SK-N-MC (cell line): ENCODE measurements at places on chromosomes 3 and 15.

GRCh38 chr3:53695324-53695690 is 150.9 kb downstream of the CHDH start:
- no peak for DNase-seq

DNA sequence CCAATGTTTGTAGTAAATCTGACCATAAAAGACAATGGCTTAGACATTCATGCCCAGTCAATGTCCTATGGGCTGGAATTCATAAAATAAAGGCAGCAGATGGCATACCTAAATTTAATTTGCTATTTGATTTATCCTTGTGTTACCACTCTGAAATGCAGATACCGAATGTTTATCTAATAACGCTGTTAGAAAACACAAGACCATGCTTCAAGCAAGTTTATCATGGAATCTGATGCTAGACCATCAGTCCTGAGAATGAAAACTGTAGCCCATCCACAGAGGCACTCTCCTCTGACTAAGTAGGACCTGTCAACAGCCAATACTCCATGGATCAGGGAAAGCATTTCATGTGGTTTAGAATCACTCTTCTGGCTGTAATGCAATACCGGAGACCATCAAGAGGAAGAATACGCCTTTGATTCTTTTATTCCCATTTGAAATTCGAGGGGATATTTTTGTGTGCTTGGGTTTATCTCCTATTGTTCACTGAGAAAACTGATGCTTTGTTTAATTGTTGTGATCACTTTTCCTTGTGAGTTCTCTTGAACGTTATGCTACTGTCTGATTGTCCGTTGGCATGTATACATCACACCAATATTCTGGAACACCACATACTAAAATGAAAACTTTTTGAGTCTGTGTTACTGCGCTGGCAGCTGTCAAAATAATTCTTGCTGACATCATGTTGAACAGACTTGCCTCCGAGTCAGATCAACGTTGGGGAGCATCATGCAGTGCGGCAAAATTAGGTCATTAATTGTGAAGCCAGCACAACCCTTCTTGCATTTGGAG is 12.1 kb upstream of the CPB1 start:
- no peak for DNase-seq

- no peak for DNase-seq
Observed at GRCh38 chr15:71588746-71589145, 221.6 kb upstream of the NR2E3 start.

- DNase-seq = peak; percentile 24
Observed at GRCh38 chr15:63752075-63752684, 81.6 kb downstream of the HERC1 start.

DNA sequence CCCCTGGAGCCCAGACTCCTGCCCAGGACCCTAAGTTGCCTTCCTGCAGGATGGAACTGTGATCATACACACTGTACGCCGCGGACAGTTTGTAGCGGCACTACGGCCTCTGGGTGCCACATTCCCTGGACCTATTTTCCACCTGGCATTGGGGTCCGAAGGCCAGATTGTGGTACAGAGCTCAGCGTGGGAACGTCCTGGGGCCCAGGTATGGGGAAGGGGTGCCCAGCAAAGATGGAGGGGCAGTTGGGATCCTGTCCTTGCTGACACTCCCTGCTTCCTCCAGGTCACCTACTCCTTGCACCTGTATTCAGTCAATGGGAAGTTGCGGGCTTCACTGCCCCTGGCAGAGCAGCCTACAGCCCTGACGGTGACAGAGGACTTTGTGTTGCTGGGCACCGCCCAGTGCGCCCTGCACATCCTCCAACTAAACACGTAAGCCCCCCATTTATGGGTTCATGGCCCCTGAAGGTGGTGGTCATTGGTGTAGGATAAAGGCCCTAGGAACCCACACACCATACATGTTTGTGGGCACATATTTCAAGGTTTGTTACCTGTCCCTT is 28.8 kb downstream of the NBEAL2 start:
- DNase-seq = no peak

- no peak for DNase-seq
Observed at GRCh38 chr15:29130951-29131839, 138.4 kb downstream of the NSMCE3 start.

GRCh38 chr3:130539005-130539404 is 22.0 kb downstream of the COL6A6 start:
- no peak for DNase-seq

DNA sequence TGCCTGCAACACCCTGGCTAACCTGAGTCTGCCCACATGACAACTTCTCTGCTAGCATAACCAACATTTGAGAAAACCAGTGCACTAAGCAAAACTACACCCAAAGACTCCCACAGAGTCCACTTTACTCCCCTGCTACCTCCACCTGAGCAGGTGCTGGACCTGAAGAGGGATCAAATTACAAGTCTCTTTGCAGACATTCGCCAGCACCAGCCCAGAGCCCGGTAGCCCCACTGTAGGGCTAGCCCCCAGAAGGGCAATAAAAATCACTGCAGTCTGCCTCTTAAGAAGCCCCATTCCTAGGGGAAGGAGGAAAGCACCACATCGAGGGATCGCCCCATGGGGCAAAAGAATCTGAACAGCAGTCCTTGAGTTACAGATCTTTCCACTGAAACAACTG is 472.2 kb downstream of the GRM7 start:
- no peak for DNase-seq

GRCh38 chr3:122679882-122680474 is 661 bp upstream of the PARP14 start:
- DNase-seq = no peak

DNA sequence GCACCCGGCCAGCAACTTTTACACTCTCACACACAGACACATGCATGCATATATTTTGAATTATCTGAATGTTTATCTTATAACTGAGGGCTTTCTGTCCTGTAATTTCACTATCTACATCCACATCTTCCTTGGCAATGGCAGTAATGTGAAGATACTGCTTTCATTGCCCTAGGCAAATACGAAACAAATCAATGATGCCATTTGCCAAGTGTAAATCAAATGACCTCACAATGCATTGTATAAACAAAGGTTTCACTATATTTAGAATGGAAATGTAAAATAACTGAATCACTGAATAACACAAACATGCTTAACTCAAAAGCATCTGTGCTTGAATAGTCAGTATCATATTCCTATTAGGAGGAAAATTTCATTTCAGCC is 455.6 kb downstream of the TBL1XR1 start:
- no peak for DNase-seq

- DNase-seq = no peak
Observed at GRCh38 chr15:71743861-71744382, 66.4 kb upstream of the NR2E3 start.

DNA sequence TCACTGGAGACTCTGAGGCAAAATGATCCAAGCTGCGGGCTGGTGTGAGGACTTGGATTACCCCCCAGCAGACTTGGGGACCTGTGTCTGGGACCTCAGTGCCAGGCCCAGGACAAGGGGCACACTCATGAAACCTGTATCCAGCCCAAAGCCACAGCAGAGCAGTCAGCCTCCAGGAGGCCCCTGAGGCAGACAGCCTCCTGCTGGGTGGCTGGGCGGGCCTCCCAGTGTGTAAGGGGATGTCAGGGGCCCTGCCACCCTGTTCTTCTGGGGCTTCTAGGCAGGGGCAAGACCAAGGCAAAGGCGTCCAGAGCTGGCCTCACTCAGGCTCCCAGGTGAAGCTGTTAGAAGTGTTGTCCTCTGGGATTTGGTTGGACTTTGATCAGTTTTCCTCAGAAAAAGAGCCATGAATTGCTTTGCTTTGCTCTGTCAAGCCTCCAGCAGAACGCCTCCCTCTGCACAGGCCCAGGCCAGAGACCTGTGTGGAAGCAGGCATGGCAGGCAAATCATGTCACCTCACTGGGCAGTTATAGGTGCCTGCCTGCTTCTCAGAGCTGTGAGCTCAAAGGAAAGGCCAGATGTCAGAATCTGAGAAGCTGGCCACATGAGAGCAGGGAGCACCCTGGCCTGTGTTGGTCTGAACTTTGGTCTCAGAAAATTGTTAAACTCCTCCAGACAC is 77.4 kb downstream of the SMAD6 start:
- no peak for DNase-seq

GRCh38 chr3:161915418-161915750 is 418.8 kb downstream of the OTOL1 start:
- DNase-seq = no peak

GRCh38 chr3:192933779-192934460 is 16.3 kb upstream of the MB21D2 start:
- DNase-seq = no peak

- DNase-seq = no peak
Observed at GRCh38 chr3:58776231-58776630, 109.7 kb upstream of the FAM3D start.

- no peak for DNase-seq
Observed at GRCh38 chr15:40793216-40793989, 13.5 kb upstream of the ZFYVE19 start.

DNA sequence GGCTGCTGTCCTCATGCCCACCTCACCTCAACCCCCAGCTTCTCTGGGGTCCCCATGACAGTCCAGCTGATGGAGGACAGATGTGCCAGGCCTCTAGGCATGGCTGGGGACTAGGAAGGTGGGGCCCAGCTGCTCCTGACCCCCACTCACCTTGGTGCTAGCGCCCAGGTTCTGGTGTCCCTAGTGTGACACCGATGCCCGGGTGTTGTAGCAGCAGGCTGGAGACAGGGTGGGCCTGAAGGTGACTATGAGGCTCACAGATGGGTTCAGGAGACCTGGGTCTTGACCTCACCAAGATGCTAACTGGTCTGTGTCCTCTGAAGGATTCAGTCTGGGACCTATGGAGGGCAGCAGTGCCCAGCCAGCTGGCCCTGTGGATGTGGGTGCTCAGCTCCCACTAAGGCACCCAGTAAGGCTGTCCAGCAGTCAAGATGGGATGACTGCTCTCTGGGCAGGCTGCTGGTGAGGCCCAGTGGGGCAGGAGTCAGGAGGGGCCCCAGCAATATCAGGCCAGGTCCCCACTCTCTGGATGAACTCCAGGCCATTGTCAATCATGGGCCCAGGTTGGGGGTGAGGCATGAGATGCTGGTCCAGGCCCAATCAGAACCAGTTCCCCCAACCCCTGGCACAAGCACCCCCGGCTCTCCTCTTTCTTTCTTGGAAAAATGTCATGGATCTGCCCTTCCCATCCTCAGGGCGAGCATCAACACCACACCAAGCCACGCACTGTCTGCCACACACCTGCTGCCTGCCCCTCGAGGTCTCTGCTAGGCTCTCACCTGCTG is 33.0 kb downstream of the ALDH1L1 start:
- no peak for DNase-seq

GRCh38 chr3:31804251-31805051 is 176.6 kb downstream of the OSBPL10 start:
- DNase-seq = no peak

DNA sequence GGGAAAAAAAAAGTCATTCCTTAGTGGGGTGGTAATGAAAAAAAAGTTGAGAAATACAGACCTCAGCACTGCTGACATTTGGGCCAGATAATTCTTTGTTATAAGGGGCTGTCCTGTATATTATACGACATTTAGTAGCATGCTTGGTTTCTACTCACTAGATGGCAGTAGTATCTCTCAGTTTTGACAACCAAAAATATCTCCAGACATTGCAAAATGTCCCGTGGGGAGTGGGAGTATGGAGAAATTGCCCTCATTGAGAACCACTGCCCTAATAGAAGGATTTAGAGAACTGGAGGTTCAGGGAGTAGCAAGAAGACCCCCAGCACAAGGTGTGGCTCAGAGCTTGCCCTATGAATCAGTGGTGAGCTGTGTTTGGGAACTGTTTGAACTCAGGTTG is 28.6 kb upstream of the TEX264 start:
- no peak for DNase-seq

DNA sequence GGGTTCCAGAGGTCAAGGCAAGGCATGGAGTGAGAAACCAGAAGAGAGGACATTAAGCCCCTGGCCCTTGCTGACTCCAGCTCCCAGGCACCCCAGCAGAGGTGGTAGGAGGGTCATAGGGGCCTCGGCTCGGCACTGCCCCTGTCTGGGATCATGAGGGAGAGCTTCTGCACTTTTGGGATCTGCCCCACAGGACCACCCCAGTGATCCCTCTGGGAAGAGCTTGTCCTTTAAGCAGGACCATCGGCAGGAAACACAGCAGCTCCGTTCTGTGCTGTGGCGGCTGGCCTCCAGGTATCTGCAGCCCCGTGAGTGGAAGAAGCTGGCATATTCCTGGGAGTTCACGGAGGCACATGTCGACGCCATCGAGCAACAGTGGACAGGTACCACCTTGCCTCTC is 35.5 kb downstream of the ANKDD1A start:
- DNase-seq = no peak

- DNase-seq = no peak
Observed at GRCh38 chr3:107062787-107063186, 314.5 kb upstream of the CCDC54 start.

GRCh38 chr3:72143322-72143721 is 358.4 kb upstream of the PROK2 start:
- no peak for DNase-seq

GRCh38 chr15:79132770-79133169 is 42.2 kb upstream of the RASGRF1 start:
- no peak for DNase-seq

- DNase-seq = no peak
Observed at GRCh38 chr15:57335293-57335715, 41.0 kb upstream of the CGNL1 start.

- DNase-seq = no peak
Observed at GRCh38 chr3:152780553-152780952, 54.4 kb upstream of the P2RY1 start.

- DNase-seq = no peak
Observed at GRCh38 chr3:40828741-40829415, 304.1 kb downstream of the ZNF621 start.

DNA sequence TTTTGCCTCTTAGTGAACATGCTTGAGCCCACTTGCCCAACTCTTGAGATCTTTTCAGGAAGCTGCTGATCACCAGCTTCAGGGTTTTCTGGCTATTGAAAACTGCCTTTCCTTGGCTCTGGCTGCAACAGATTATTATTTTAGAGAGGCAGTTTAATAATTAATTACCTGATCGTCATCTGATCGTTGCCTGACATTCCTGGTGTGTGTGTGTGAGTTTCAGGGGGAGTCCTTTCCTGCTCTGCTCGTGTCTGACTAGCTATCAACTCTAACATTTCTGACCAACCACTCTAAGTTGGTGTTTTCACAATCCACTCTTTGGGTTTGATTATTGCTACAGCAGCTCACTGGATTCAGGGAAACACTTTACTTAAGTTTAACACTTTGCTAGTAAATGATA is 84.3 kb upstream of the SPATA16 start:
- no peak for DNase-seq

- no peak for DNase-seq
Observed at GRCh38 chr3:100900671-100901335, 92.4 kb downstream of the ABI3BP start.

- DNase-seq = no peak
Observed at GRCh38 chr3:58299839-58300516, 6.1 kb upstream of the RPP14 start.
